ENCODE measurements at places on chromosomes 1 and 21.

DNA sequence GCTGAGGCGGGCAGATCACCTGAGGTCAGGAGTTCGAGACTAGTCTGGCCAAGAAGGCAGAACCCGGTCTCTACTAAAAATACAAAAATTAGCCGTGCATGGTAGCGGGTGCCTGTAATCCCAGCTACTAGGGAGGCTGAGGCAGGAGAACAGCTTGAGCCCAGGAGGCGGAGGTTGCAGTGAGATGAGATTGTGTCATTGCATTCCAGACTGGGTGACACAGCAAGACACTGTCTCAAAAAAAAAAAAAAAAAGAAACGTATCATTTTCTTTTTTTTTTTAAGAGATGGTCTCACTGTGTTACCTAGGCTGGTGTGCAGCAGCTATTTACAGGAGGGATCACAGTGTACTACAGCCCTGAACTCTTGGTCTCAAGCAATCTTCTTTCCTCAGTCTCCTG is 47.3 kb downstream of the ITGB3BP start:
- no peak for DNase-seq

DNA sequence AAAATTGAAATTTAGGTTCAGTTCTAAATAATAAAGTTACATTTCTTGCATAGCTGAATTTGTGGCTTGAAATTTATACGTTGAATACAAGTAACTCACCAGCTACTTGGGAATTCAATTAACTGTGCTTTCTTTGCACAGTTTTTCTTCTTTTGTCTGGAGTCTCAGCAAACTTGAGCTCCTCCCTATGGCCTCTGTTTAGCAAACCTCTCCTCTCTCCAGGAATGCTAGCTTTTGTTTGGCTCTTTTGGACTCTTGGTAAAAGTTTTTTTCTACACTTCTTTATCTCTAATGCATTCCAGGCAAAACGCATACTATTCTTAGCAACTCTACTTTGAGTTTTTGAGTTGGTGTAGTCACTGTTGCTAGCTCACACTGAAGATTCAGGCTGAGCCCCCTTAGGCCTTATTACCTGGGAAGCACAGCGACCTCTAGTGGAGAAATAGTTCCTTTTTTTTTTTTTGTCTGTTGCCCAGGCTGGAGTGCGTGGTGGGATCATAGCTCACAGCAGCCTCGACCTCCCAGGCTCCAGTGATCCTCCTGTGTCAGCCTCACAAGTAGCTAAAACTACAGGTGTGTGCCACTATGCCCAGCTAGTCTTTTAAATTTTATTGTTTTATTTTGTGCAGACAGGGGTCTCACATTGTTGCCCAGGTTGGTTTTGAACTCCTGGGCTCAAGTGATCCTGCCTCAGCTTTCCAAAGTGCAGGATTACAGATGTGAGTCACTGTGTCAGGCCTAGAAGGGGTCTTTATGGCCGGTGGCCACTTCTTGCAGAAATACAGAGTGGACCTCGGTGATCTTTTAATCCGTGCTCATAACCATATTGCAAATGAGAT is 61.7 kb downstream of the CASQ2 start:
- peak; percentile 31 for DNase-seq

DNA sequence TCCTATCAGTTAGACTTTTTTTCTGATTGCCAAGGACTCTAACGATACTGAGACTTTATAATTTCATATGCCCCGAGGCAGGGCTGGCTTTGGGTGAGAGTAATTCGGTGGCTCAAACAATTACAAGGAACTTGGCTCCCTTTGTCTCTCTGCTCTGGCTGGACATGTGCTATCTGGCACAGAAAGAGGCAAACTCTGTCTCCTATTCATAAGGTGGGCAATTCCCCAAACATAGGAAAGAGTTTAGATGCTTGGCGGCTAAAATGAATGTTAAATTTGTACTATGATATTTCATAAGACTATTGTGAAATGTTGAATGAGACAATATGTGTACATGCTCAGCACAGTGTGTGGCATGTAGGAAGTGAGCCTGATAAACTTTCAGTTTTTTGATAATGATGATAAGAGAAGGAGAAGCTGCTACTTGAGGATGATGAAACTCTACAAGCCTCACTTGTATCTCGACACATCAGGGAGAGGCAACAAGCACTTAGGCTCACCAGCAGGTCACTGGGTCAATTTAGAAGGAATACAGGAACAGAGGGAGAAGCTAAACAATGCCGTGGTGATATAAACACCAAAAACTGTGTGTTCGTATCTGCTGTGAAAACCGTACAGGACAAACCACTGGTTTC is 12.6 kb upstream of the NTPCR start:
- DNase-seq, result no peak

GRCh38 chr1:153763365-153764225 is 11.6 kb upstream of the SLC27A3 start:
- no peak for DNase-seq

- no peak for DNase-seq
Observed at GRCh38 chr1:30310966-30311742, 412.2 kb downstream of the MATN1 start.

DNA sequence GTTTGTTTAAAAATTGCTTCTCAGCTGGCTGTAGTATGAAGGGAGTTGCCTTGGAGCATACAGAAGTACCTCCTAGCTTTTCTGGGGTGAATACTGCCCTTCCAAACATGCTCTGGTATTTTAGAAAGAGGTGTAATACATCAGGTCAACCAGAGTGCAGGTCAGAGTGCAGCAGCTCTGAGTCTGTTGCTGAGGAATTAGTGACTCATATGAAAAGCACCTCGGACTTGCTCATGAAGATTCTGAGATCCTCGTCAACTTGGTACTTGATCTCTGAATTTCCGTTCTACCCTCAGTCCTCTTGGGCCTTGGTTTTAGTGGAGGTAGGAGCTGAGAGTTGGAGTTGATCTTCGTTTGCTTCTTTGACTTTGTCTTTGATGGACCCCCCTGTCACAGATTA is 67.3 kb downstream of the NOS1AP start:
- DNase-seq, result no peak

DNA sequence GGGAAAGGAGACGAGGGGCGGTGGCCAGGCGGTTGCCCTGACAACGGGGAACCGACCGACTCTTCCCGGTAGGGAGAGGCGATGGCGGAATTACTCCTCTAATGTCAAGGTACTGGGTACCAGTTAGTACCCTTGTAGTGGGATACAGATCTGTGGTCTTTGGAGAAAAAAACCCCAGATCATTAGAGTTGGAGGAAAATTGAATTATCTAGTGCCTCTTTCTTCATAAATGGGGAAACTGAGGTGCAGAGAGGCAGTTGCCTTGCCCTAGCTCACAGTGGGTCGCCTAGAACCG is 545 bp upstream of the PEF1 start:
- no peak for DNase-seq

- DNase-seq, result no peak
Observed at GRCh38 chr1:54972436-54972835, 8.0 kb upstream of the TMEM61 start.

GRCh38 chr1:221316491-221317056 is 425.3 kb downstream of the DUSP10 start:
- no peak for DNase-seq

- DNase-seq, result no peak
Observed at GRCh38 chr1:78142736-78143135, 97.0 kb downstream of the GIPC2 start.

DNA sequence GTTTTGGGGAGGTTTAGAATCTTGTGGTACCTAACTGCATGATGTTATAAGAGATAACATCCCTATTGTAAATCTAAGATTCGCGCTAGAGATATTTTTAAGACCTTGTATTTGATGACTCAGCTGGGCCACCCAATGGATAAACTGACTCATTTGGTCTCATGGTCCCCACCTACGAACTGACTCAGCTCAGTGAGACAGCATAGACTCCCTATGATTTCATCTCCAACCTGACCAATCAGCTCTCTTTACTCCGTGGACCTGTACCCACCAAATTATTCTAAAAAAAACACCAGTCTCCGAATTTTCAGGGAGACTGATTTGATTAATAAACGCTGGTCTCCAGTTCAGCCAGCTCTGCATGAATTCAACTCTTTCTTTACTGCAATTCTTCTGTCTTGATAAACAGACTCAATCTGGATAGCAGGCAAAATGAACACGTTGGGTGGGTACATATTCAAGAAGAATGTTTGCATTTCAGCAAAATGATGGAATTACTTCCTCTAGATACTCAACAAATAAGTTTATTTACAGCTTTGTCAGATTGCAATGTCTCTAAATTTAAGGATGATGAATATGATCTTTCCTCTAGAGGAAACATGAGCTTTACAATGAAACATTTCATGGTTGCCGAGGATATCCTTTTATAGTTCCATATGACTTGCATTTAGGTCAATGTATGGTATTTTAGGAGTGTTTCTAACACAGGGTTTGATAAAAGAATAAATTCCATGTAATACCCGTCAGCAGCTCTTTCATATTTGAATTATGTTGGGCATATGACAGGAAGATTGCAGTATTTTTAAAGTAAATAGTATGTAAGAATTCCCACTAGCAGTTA is 516.6 kb upstream of the RGS18 start:
- no peak for DNase-seq

DNA sequence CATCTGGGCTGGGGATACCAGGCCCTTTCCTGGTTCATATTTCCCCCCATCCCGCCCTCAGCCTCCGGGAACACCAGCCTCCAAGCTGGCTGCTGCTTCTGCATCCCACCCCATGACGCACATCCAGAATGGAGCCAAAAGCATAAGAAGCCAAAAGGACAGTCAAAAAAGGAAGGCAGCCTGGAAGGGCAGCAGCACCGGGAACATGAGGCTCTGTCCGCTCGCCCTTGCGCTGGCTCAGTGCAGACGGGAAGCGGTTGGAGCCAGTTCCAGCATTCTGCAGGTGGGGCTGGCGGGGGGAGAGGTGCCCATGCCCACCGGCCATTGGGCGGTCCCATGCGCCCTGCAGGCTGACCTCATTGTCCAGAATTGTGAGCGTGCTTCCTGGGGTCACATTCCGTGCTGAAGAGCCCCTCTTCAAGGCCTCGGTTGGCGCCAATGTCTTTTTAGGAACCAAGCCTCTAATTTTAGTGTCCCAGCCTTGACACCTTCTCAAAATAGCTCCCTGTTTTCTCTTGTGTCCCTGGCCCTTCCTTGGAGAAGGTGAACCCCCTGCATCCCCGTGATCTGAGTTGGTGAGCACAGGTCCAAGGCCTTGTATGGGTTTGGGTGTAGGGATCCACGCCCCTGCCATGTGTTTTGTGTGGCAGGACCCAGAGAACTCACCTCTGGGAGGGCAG is 28.4 kb upstream of the NPPB start:
- no peak for DNase-seq

Measured in HuH-7 (cell line).